NCI-H2029 (cell line): ENCODE measurements at places on chromosomes 12 and 14.

- no peak for DNase-seq
Observed at GRCh38 chr12:64793610-64794009, 30.8 kb upstream of the TBC1D30 start.

DNA sequence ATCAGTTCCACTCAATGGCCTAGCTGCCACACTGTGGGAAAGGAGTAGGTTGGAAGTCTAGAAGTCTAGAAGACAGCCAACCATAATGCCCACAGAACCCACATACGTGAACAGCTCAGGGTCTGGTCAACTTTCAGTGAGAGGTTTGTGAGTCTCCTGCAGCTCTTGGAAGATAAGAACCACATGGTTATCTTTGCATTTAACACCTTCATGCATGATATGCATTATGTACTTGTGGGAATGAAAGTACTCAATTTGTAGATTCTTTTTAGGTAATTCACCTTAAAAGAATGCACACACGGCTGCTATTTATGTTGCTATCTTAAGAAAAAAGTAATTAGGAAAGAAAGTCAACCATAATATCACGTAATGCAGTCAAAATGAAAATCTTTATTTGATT lies 126.7 kb downstream of the ESRRB start:
- DNase-seq: no peak

- no peak for DNase-seq
Observed at GRCh38 chr12:90870971-90871725, 83.8 kb downstream of the CCER1 start.

- DNase-seq: no peak
Observed at GRCh38 chr14:72610096-72610830, 283.6 kb downstream of the DPF3 start.

DNA sequence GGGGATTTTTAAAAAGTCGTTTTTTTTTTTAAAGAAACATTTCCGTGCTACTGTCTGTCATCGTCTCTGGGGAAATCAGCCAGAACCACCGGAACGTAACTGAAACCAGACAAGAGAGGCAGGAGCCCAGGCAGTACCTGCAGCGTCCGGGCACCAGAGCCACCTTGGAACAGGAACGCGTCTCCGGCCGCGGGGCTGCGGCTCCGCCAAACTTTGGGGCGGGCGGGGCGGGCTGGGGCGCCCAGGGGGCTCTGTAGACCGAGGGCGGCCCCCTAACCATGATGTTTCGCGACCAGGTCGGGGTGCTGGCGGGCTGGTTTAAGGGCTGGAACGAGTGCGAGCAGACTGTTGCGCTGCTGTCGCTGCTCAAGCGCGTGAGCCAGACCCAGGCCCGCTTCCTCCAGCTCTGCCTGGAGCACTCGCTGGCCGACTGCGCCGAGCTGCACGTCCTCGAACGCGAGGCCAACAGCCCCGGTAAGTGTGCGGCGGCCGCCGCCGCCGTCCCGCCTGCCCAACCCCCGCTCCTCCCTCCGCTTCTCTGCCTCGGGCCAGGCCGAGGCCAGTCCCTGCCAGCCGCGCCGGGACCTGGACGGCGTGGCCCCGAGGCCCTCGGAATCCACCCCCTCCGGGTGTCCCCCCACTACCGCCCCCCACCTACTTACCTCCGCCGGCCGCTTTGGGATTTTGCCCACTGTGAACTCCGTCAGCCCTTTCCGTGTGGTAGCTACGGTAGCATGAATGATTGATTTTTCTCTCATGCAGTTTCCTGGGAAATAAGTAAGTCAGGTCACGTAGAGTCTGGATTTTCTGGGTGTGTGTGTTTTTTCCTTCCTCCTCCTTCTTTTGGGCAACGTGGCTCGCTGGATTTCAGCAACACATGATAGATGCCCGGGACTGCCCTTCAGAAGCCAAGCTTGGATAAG lies 972 bp downstream of the SAMD4A start:
- DNase-seq: no peak

GRCh38 chr12:26571560-26571959 lies 261.4 kb downstream of the ITPR2 start:
- no peak for DNase-seq

DNA sequence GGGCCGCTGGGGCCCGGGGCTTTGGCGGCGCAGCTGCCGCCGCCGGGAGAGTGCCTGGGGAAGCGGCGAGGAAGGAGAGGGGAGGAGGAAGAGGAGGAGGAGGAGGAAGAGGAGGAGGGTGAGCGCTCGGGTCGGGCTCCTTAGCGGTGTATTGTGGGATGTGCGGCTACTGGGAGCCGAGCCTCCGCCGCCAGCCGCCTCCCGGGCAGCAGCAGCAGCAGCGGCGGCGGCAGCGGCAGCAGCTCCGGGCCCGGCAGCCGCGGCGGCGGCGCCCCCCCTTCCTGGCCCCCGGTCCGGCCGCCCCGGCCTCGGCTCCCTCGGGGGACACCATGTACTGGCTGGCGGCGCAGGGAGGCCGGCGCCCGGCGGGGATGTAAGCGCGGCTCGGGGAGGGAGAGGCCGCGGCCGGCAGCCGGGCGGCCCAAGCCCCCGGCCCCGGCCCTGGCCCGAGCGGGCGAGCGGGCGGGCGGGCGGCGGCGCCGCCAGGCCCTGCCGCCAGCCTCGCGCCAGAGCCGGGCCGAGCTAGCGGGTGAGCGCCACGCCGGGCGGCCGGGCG lies at the start of gene SETD1B:
SETD1B (plus strand) TSS at position 149 of the 556 bp plus-strand sequence. CDS start 729 bp downstream, outside the sequence.
- DNase-seq: peak; percentile 41
